ENCODE measurements at places on chromosomes 2 and 18.

GRCh38 chr2:179253226-179253625 lies 11.4 kb downstream of the SESTD1 start:
- no peak for DNase-seq

DNA sequence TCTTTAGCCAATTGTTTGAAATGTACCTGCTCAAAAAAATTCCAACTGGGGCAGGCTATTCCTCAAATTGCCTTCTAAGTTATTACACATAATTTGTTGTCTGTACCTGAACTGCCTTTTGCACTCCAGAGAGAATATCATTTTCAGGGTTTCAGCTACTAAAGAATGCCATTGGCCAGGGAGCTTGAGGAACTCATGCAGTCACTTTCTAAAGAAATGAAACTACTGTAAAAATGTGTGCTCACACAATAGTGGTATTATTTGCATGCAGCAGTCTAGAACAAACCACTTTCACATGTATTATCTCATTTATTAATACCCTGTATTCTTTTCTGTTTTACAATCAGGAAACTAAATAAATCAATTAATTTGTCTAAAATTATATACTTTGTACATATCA lies 152.2 kb downstream of the PID1 start:
- DNase-seq: no peak

DNA sequence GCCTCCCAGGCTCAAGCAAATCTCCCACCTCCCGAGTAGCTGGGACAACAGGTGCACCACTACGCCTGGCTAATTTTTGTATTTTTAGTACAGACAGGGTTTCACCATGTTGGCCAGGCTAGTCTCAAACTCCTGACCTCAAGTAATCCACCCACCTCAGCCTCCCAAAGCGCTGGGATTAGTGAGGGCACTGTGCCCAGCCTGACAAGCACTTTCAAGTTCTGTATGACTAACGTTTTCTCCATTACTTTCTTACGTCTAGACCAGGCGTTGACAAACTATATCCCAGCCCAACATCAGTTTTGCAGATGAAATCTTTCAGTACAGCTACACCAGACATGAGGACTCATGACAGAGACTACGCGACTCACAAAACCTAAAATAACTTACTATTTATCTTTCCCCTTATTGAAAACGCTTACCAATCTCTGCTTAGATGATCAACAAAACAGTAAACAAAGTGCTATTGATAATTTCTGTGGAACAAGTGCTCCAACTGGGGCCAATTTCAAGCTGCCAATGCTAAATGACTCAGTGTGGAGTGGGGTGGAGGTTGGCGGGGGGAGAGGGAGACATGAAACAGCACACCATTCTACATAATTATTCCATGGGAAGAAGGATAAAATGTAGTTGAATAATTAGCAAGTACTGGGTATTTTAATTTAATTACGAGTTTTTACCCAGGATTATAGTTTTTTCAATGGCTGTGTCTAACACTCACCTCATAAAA lies 59.1 kb downstream of the SAP130 start:
- DNase-seq: no peak

DNA sequence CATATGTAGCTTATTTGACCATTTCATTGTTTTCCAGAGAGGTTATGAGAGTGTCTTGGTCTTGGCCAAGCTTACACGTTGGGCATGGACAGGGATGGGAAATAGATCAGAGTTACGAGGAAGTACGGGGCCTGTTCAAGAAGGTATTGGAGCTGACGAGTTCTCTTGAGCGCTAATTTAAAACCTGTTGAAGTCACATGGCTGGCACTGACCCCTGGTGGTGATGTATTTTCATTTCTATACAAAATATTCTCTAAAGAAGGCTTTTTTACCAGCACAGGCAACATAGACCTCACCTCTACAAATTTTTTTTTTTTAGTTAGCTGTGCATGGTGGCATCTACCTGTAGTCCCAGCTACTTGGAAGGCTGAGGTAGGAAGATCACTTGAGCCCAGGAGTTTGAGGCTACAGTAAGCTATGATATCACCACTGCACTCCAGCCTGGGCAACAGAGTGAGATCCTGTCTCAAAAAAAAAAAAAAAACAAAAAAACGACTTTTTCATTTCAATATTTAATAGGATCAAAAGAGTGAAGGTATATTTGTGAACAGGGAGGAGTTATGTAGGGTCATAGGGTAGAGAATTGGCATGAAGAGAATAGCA lies 19.6 kb downstream of the UGP2 start:
- no peak for DNase-seq

DNA sequence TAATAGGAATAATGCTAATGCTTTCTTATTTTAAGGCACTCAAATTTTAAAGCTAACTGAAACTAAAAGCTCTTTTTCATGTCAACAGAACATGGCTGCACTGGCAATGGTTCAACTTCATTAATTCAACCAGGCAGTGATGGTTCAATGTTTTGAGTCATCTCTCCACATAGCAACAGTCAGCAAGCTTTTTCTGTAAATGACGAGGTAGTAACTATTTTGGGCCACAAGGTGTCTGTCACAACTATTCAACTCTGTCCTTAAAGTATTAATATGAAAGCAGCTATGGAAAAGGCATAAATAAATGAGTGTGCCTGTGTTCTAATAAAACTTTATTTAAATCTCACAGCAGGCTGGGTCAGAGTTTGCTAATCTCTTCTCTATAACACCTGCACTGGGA lies 1425.6 kb upstream of the PIK3C3 start:
- no peak for DNase-seq

GRCh38 chr2:62456721-62457539 lies 49.1 kb downstream of the TMEM17 start:
- peak; percentile 15 for DNase-seq

DNA sequence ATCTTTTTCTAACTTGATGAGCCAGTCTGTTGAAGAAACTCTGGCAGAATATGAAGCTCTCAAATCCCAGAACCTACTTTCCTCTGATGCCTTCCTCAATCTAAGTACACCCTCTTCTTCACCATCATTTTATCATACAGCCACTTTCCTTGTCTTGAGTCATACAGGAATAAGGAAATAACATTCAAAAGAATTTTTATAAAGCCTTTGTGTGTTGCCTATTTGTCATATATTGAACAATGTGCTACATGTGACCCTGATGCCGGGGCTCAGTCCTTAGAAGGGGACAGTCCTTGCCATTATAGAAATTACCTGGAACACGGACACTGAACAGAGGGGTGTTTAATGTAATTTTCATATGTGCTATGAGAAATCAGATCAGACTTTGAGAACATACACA lies 27.4 kb downstream of the RAPGEF4 start:
- no peak for DNase-seq
